ENCODE measurements at places on chromosomes 1 and 21. TPM values are rescaled to one million over a fixed set of nuclear protein-coding genes. Genes with fewer than 3 reads are reported as not detected.

Gene YBEY
- total RNA-seq: 13.1 TPM

Gene DPYD
- 20.5 TPM for total RNA-seq

Gene MYOG
- not detected for total RNA-seq

Gene BLACAT1
- 1.4 TPM for total RNA-seq

Gene TNFRSF25
- total RNA-seq: 11.8 TPM

All from diencephalon (tissue), 1 donor.